Activated CD4-positive, alpha-beta T cell treated with anti-CD3 and anti-CD28 coated beads, Interleukin-2, amount 10 ng/mL, durations not matched to agents 24 days and 14 days (primary cell): ENCODE measurements at places on chromosomes 16 and 17.

- no peak for DNase-seq
These were observed 1.2 kb upstream of the AMFR start for GRCh38 chr16:56426585-56426984.

DNA sequence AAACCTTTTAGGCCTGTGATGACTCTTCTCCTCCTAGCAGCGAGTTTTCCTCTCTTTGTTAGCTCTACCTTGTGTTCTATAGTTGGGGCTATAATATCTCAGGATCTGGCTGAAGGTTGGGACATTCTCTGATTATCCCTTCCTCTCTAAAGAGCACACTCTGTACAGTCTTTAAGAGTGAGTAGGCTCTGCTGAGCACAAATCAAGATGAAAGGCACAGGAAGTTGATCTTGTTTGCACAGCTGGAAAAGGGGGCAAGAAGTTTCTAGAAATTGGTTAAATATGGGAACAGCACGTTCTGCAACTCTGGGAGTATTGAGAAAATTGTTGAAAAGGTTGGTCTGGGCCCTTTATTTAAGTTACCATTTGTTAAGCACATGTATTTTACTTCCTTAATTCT is 240.9 kb downstream of the CDH11 start:
- DNase-seq: no peak

DNA sequence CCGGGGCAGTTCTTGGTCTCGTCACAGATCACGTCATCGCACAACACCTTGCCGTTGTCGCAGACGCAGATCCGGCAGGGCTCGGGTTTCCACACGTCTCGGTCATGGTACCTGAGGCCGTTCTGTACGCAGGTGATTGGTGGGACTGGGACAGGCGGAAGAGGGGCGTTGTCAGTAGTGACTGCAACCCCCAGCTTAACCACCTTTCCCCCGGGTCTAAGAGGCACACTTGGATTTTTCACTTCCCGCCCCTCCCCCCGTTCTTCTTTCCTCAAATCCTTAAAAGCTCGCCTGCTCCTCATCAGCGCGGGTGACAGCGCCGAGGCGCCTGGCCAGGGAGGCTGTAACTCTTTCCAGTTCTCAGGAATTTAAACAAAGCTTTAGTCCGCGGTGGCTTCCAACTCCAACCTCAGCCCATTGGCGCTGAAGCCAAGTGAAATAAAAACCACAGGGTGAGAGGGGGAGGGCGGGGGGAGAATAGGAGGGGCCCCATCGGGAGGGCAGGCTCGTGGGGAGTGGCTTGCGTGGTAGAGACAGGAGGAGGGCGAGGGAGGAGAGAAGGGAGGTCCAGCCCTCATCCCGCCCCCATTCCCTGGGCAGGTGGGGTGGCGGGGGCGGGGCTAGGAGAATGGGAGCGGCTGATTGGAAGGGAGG is 1.5 kb downstream of the COL1A1 start:
- DNase-seq: peak; percentile 89

GRCh38 chr17:69250641-69251040 is 22.0 kb upstream of the ABCA10 start:
- DNase-seq: no peak

GRCh38 chr16:31301708-31302400 is 42.1 kb downstream of the ITGAM start:
- peak; percentile 64 for DNase-seq

- DNase-seq: no peak
These were observed 4.5 kb downstream of the CDH5 start for GRCh38 chr16:66370786-66371684.
